ENCODE measurements at places on chromosomes 3 and 15. TPM values are rescaled to one million over a fixed set of nuclear protein-coding genes. Genes with fewer than 3 reads are reported as not detected.

Gene NR2E3
- not detected for total RNA-seq

Gene CPLX3
- 0.17 TPM for total RNA-seq

Gene MRPS11
- 55.7 TPM for total RNA-seq

DNA sequence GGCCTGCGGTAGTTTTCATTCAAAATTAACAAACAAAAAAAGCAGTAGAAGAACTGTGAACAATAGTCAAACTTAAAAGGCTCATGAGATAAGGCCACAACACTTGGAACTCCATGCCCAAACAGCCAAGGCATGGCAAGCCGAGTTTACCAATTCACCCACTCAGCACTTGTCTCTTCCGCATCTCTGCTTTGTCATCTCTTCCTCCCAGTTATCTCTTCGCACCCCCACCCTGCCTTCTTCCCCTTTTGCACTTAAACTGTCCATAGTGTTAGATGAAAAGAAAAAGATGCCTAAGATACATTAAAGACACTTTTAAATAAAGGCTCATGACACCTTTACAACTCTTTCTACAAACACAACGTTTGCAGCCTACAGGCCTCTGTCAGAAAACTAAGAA lies 11.1 kb downstream of the TLE3 start:
- H3K27ac ChIP-seq: no peak overlapping the region
- no peak overlapping the region for H3K4me3 ChIP-seq

DNA sequence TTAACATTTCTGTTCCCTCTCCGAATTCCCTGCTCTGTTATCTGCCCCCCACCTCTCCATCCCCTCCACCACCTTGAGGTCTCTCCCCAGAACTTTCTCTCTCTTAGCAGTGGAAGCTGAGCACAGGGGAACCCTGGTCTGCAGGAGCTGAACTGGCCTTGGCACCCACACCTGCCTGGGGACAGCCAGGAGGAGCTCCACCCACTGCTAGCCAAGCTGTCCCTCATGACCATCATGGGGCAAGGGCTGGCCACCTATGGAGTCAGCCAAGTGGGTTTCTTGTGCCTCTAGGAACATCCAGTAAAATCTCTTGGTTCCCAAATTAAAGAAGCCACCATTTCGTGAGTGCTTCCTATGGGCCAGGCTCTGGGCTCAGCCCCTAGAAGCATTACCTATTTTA lies 276.4 kb upstream of the TLE3 start:
- H3K27ac ChIP-seq: no peak overlapping the region
- H3K27me3 ChIP-seq: peaks cover 68% of the 10 kb centered on the region
- DNase-seq: no peak

- H3K27me3 ChIP-seq: peaks cover 1% of the 10 kb centered on the region
- no peak overlapping the region for H3K27ac ChIP-seq
- no peaks in the 10 kb centered on the region for H3K4me1 ChIP-seq
- no peak overlapping the region for H3K4me3 ChIP-seq
- DNase-seq: no peak
Observed at GRCh38 chr3:73405853-73406252, 218.9 kb downstream of the PDZRN3 start.

GRCh38 chr3:11661827-11662226 lies 18.1 kb upstream of the VGLL4 start:
- H3K27me3 ChIP-seq: no peaks in the 10 kb centered on the region
- no peak for DNase-seq
- H3K36me3 ChIP-seq: no peaks in the 10 kb centered on the region

GRCh38 chr3:20340324-20340928 lies 154.4 kb upstream of the SGO1 start:
- peak; percentile 43 for DNase-seq
- H3K4me3 ChIP-seq: no peak overlapping the region
- no peak overlapping the region for H3K27ac ChIP-seq

DNA sequence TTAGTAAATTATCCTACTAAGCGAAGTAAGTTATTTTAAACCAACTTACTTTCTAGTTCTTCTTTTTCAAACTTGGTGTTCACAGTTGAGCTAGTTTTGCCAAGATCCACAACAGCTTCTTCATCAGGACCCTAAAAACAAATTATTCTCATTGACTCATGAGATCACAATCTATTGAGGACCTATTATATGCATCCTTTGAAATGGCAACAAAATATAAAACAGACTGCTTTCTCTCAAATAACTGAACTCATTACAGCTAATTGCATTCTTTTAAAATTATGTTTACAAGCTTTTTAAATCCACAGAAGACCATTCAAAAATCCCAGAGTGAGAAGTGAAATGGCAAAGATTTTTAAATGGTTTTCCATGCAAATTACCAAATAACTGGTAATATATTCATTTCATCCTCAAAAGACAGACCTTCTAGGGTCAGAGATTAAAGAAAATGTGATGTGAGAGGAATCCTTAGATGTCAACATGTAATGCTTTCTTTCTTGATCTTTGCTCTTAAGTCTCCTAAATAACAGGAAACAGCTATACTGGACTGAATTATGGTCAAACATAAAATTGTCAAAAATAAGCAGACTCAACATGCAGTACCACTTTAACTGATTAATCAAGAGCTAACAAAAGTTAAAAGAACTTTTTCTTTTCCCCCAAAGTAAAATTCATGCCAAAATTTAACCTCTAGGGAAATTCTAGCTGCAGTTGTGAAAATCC lies 31.7 kb downstream of the SLC4A7 start:
- H3K36me3 ChIP-seq: peaks cover 15% of the 10 kb centered on the region
- DNase-seq: no peak
- H3K4me1 ChIP-seq: peaks cover 17% of the 10 kb centered on the region
- H3K4me3 ChIP-seq: no peak overlapping the region

- no peak for DNase-seq
- no peak overlapping the region for H3K4me3 ChIP-seq
- no peak overlapping the region for H3K27ac ChIP-seq
- H3K36me3 ChIP-seq: peaks cover 3% of the 10 kb centered on the region
- no peaks in the 10 kb centered on the region for H3K27me3 ChIP-seq
Observed at GRCh38 chr3:15638891-15639262, 37.3 kb downstream of the BTD start.

DNA sequence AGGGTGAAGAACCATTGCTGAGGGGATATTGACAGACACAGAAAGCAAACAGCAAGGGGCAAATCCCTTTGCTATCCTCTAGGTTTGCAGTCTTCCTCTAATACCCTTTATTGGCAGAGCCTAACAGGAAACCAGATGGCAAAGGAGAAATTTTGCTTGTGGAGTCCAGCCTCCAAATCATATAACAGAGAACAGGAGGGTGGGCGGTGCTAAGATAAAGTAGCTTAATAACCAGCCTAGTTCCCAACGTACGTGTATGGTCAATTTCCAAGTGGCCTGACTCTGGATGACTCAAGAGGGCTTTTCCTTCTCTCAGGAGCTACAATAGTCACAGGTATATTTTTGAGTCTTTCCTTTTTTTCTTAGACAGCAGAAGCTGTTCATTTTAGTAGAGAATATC lies 404.5 kb downstream of the PDCD6IP start:
- H3K4me1 ChIP-seq: no peaks in the 10 kb centered on the region
- no peak overlapping the region for H3K27ac ChIP-seq
- H3K27me3 ChIP-seq: peaks cover 3% of the 10 kb centered on the region

DNA sequence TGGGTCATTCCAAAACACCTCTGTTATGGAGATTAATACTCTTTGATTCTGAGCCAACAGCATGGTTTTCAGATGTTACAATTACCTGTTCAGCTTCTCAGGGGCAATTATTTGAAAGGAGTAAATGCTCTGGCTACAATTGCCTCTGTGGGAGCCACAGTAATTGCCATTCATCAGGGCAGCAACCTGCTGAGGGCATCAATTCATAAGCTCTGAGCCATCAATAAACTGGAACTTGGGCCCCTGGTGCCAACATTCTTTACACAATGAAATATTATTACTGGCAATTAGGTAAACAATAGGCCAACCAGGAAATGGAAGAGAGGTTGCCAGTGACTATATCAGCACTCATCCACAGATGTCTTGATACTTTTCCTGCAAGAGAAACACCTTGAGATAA lies 660.8 kb downstream of the MECOM start:
- no peak overlapping the region for H3K4me3 ChIP-seq
- no peaks in the 10 kb centered on the region for H3K4me1 ChIP-seq
- H3K36me3 ChIP-seq: no peaks in the 10 kb centered on the region
- no peak for DNase-seq
- H3K27me3 ChIP-seq: no peaks in the 10 kb centered on the region

GRCh38 chr15:93965304-93965908 lies 266.0 kb upstream of the MCTP2 start:
- H3K27ac ChIP-seq: no peak overlapping the region
- no peak for DNase-seq
- H3K4me1 ChIP-seq: no peaks in the 10 kb centered on the region

- DNase-seq: no peak
- no peak overlapping the region for H3K4me3 ChIP-seq
- H3K27me3 ChIP-seq: no peaks in the 10 kb centered on the region
- H3K27ac ChIP-seq: no peak overlapping the region
- H3K36me3 ChIP-seq: no peaks in the 10 kb centered on the region
Observed at GRCh38 chr3:175208326-175208725, 349.2 kb downstream of the NAALADL2 start.

Data from activated naive CD8-positive, alpha-beta T cell treated with anti-CD3 and anti-CD28 coated beads, Interleukin-2, amount 10 ng/mL, durations not matched to agents 7 days and 5 days (primary cell).